Left cardiac atrium (tissue), 4 donors: ENCODE measurements at places on chromosomes 5 and 9. TPM values are rescaled to one million over a fixed set of nuclear protein-coding genes. Genes with fewer than 3 reads are reported as not detected.

NR2F1 gene
- total RNA-seq = 41.8 TPM

DNA sequence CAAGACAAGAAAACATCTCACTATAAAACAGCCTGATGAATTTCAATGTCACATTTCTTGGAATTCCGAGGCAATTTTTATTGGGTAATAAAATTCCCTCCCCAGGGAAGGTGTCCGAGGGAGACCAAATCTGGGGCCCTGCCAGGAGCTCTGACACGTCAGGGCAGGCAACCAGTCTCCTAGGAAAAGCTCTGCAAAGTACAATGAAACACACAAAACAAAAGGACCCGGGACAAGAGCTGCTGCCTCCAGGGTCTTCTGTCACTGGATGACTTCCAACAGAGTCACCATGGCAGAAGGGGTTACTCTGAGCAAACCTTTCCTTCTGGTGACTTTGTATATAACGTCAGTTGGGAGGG, 50.8 kb downstream of the SAXO1 start:
- no peak for DNase-seq

DNA sequence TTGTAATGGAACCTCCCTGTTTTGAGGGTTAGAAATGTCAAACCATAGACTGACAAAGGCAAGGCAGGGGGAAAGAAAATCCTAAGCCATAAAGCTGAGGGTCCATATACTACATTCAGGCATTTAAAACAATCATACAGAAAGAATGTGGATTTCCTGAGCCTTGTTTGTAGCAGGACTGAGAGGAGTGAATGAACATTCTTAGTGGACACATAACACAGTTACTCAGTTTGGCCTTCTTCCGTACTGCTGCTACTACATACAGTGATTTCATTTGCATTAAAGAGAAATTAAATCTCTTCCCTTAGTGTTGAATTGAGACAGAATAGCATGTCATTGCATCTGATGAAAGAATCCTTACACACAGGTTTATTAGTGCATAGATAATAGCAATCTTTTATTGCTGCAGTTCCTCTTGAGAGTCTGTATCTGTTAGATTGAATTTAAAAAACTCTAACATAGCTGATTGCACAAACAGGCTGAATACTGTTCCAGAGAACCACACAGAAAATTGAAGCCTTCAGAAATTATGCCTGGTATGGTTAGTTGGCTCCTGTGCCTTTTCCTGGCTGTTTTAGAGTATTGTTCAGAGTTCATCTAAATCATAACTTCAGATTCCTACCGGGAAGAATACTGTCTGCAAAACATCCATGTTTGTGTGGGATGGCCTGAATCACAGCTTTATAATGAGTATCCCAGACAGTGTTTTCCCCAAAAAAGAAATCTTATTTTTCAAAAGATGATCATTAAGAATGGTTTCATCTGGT, 2.0 kb upstream of the MTX3 start:
- DNase-seq = no peak

GPR150 gene
- not detected for total RNA-seq

TAF1L gene
- not detected for total RNA-seq
